NCI-H524 (cell line): ENCODE measurements at places on chromosomes 16 and 17.

DNA sequence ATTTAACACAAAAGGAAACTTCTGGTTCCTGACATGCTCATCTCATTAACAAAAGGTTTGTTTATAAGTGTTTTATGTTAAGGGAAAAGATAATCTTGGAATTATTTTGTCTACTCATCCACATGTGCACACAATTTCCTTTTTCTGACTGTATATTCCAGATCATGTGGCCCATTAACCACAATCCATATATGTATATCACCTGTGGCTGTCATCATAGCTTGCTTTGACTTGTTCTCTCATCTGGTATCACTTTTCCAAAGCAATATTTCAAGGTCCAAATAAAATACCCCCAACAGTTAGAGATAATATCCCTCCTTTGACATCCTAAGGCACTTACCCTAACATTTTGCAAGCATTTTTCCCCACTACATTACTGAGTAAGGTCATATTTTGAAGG, 856.1 kb downstream of the CDH11 start:
- DNase-seq = no peak

GRCh38 chr16:73060892-73061490, 13.1 kb upstream of the ZFHX3 start:
- no peak for DNase-seq

DNA sequence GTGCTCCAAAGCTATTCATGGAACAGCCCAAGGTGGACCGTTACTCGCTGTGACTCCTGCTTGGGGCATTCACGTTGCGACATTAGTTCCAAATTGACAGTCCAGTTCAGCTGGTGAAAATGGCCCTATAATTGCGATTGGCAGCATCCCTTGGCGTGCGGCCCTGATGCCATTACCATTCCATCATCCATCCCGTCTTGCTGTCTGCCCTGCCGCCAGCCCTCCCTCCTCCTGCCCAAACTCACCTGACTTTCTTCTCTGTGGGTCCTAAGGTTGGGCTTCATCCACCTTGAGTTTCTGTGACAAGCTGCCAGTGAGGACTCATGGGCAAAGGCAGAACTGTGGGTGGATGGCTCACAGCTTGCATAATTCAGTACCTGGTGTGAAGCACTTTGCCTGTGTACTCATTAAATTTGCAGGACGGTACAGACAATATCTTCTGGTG, 104.6 kb downstream of the RPTOR start:
- no peak for DNase-seq

- DNase-seq = no peak
Measured at GRCh38 chr16:87780385-87780989, 14.7 kb upstream of the KLHDC4 start.

- no peak for DNase-seq
Measured at GRCh38 chr17:32814836-32815235, 62.1 kb downstream of the MYO1D start.

- DNase-seq = no peak
Measured at GRCh38 chr17:44355642-44356099, 8.0 kb downstream of the FAM171A2 start.

- DNase-seq = peak; percentile 14
Measured at GRCh38 chr17:72063262-72063661, 57.6 kb upstream of the SOX9 start.

DNA sequence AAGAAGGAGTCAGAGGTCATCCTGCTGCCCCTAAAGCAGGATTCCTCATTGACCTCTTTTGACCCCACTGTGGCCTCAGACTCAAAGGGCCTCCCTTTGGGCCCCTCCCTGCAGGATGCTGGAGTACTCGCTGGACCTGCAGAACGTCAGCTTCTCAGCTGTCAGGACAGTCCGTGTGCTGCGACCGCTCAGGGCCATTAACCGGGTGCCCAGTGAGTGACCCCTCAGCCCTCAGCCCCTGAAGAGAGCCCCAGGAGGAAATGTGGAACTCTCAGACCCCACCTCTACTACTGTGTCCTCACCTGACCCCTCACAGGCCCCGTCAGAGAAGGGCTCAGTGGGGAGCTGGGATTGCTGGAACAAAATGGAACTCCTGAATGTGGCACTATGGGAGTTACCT, 9.1 kb downstream of the CACNA1G start:
- DNase-seq = no peak

DNA sequence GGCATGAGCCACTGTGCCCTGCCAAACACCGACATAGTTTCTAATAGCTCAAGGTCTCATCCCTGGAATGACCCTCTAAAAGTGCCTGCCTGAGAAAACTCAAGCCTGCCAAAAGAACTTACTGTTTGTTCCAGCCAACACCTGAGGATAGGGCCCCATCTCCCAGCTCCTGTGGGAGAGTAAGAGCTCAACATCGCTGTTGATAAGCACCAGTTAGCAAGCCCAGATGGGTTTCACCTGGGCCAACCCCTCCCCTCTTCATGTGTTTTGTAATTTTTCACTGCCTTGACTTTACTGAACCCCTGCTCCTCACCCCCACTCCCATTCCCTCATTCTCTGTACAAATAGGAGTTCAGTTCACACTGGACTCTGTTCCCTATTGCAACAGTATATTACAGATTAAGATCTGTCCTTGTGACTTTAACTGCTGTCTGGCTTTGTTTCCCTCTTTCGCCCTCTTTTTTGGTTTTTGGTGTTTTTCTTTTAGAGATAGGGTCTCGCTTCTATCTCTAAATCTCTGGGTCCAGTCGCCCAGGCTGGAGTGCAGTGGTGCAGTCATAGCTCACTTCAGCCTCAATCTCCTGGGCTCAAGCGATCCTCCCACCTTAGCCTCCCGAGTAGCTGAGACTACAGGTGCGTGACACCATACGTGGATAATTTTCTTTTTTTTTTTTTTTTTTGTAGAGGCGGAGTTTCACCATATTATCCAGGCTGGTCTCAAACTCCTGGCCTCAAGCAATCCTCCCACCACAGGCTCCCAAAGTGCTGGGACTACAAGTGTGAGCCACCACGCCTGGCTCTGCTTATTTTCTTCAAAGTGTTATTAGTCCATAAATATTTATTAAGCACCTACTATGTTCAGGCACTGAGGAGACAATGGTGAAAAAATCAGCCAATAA, 12.3 kb downstream of the NUPR1 start:
- no peak for DNase-seq
